Fibroblast of skin of scalp (primary cell): ENCODE measurements at places on chromosomes 7 and 10.

GRCh38 chr10:15321431-15322341, 49.4 kb downstream of the FAM171A1 start:
- peak; percentile 56 for DNase-seq

- no peak for DNase-seq
Observed at GRCh38 chr10:19935176-19935575, 118.9 kb downstream of the PLXDC2 start.

DNA sequence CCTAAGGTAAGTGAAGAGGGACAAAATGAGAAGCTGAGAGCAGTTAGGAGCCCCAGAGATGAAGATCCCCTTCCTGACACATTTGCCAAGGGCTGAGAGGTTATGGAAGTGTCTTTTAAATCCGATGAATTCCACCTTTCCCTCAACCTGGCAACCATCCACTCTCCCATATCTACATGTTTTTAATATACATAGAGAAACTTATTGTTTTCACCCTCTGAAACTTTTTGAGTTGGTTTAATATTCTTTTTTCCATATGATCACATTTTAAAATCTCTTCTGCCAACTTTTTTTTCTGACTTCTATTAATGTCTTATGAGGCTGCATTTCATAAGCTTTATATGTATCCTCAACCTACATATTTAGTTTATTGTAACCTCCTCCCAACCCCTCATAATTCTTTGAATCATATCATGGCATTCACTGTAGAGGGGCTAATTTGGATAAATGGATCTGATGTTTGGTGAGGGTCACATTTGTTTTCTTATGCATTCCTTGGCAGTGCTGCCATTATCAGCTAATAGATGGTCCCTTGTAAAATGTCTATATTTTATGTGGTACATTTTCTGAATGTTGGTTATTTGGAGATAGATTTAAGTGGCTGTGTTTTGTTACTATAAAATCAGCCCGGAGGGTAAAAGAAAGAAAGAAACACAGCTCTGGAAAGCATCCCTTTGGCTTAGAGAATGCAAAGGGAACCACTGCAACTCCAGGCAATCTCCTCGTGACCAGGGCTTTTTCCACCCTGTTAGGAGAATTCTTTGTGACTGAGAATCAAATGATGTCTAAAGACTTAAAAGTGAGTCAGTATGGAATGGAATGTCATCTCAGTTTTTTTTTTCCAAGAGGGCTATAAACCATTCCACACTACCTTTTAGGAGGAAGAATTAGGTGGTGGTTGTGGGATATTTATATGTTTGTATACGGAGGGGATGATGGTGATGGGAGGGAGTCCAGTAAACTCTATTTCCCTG, 334.4 kb downstream of the SUGCT start:
- peak; percentile 93 for DNase-seq

DNA sequence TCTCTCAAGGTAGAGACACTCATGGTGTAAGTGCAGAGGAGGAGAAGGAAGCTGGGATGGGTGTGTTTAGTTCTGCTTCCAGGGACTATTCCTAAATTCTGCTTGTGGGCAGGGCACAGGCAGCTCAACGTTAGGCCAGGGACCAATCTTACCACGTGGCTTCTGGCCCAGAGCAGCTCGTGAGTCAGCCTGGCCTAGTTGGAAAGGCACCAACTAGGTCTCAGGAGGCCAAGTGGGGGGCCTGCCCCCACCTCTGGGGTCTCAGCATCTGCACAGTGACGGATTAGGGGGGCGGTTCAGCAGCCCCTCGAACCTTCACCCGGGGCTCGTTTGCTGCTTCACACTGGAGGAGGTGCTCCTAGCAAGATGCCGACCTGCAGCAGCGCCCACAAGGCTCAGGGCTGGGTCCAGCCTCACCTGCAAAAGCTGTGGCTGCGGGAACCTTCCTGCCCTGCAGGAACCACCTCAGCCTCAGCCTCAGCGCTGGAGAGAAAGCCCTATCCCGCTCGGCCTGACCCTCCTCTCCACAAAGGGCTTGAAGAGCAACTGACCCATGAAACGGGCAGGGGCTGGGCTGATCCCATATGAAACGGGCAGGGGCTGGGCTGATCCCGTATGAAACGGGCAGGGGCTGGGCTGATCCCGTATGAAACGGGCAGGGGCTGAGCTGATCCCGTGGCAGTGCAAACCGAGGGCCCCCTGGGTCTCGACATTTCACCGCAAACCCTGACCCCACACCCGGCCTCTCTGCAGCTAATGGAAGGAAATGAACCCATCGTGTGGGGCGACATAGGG, 447.4 kb downstream of the DNAJB6 start:
- DNase-seq = peak; percentile 16

DNA sequence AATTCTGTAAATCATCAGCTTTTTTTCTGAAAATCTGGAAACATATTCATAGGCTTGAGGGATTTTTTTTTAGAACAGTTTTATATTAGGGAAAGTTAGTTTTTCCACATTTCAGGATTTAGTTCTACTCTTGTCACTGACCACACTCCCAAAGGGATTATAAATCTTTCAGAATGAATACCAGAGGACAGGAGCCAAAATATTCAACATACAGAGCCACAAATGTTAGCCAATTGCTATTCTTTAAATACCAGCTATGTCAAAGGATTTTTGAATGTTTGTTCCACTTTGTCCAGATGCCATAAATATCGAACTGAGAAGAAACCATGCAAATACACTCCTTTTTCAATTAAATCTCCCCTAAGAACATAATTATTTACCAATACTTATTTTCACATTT, 50.7 kb downstream of the ODAD2 start:
- peak; percentile 82 for DNase-seq

DNA sequence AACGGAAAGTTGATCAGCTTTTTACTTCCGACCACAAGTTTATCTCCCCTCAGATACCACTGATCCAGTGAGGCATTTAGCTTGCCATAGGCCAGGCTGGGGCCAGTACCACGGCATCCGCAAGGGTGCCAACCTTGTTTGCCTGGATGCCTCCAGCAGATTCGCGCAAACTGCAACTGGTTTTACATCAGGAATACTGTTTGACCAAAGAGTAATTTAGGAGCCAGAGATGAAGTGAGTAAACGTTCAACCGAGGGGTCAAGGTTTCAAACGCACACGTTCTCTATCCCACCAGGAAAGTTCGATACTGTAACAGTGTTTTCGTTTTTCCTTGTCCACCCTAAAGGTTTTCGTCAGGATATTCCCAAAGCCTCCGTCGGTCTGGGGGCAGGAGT, 266 bp upstream of the MDFIC start:
- DNase-seq = no peak

- no peak for DNase-seq
Observed at GRCh38 chr10:28738200-28738599, 60.9 kb downstream of the BAMBI start.

GRCh38 chr10:94125856-94126255, 132.1 kb downstream of the PLCE1 start:
- peak; percentile 85 for DNase-seq

DNA sequence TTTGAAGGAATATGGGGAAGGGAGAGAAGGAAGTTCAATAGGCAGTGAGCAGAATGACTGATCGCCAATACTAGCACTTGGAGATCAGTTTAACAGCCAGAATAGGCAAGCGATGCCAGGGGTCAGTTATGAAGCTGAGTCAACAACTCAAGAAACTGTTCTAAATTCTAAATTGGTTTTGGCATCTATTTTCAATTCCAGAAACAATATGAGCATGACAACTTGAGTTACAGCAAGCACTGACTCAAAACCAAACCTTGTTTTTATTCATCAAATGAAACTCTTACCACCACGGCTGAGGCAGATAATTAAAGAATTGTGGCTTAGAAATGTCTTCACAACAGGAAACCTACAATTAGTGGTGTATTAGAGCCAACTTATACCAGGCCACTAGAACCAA, 180.5 kb upstream of the ASAH2 start:
- DNase-seq = peak; percentile 40

DNA sequence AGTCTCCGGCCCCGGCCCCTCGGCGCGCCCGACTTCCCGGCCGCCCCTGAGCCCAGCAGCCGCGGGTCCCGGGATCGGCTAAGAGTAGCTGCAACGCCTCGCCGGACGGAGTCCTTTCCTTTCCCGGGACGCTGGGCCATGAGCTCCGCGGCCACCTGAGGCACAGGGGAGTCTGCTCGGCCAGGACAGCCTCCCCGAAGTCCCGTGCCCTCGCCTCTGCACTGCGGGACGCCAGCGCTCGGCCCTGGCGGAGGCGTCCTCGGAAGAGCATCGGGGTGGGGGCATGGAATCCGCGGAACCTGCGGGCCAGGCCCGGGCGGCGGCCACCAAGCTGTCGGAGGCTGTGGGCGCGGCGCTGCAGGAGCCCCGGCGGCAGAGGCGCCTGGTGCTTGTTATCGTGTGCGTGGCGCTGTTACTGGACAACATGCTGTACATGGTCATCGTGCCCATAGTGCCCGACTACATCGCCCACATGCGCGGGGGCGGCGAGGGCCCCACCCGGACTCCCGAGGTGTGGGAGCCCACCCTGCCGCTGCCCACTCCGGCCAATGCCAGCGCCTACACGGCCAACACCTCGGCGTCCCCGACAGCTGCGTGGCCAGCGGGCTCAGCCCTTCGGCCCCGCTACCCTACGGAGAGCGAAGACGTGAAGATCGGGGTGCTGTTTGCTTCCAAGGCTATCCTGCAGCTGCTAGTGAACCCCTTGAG, 502 bp downstream of the SLC18A3 start:
- no peak for DNase-seq

- DNase-seq = no peak
Observed at GRCh38 chr10:14837003-14837756, 657 bp downstream of the CDNF start.

- DNase-seq = peak; percentile 89
Observed at GRCh38 chr10:77104459-77104980, 533.1 kb downstream of the KCNMA1 start.

DNA sequence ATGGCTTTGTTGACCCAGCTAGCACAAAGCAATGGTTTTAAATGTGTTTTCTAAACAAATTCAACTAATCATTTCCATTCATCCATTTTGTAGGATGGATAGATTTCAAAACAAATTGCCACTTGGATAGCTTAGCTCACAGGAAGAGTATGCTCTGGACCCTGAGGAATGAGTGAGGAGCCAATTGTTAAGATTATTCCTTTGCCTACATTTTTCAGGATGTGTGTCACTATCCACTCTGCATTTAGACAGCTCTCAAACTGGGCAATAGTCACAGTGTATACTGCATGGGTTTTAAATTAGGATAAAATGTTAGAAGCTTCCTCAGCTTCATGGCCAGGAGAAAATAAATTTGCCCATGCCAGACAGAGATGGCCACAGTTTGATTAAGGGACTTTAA, 605.6 kb upstream of the TEX47 start:
- peak; percentile 67 for DNase-seq

GRCh38 chr7:127119517-127119916, 133.2 kb downstream of the GRM8 start:
- DNase-seq = no peak

GRCh38 chr10:71850021-71850742, 869 bp downstream of the PSAP start:
- DNase-seq = no peak

DNA sequence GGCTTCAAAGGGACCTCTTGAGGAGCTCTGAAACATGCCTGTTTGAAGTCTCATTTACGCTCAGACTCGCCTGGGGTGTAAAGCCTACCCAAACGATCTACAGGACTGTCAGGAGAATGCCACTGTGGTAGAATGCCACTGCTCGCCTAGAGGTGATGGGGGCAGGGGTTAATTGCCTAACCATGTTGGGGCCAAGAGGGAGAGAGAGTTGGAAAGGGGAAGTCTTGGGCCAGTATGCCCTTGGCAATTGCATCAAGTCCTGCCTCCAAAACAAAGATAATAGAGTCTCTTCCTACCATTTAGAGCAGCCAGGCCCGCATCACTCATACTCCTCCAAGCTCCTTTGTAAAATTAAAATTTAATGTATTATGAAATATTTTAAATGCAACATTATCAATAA, 25.2 kb downstream of the CDK1 start:
- DNase-seq = no peak

DNA sequence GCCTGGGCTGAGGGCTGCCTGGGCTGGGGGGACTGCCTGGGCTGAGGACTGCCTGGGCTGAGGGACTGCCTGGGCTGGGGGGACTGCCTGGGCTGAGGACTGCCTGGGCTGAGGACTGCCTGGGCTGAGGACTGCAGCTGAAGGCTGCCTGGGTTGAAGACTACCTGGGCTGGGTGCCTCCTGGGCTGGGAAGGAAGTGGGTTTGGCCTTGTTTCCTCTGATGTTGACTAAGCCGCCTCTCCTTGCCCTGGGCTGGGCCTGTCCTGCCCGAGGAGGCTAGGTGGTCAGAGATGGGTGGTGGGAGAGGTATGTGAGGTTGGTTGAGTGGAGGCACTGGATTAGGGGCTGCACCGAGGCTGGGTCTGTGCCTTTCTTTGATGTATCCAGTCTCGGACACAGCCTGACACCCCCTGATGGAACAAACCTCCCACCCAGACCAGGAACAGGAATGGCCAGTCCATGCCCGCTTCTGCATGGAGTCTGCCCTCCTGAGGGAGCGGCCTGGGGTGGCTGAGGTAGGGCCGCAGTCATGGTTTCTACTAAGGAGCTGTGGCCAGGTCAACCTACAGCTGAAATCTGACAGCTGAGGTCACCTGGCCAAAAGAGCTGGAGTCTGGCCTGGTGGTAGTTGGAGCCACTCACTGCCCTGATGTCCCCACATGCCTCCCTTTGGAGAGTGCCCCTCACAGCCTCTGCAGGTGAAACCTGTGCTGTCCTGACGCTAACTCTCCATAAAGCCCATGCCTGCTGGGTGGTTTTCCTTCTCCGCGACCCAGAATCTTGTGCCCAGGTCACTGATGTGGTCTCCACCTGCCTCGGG, 22.3 kb downstream of the SCART1 start:
- DNase-seq = no peak

GRCh38 chr7:111855161-111855841, 293.0 kb upstream of the IMMP2L start:
- peak; percentile 72 for DNase-seq

DNA sequence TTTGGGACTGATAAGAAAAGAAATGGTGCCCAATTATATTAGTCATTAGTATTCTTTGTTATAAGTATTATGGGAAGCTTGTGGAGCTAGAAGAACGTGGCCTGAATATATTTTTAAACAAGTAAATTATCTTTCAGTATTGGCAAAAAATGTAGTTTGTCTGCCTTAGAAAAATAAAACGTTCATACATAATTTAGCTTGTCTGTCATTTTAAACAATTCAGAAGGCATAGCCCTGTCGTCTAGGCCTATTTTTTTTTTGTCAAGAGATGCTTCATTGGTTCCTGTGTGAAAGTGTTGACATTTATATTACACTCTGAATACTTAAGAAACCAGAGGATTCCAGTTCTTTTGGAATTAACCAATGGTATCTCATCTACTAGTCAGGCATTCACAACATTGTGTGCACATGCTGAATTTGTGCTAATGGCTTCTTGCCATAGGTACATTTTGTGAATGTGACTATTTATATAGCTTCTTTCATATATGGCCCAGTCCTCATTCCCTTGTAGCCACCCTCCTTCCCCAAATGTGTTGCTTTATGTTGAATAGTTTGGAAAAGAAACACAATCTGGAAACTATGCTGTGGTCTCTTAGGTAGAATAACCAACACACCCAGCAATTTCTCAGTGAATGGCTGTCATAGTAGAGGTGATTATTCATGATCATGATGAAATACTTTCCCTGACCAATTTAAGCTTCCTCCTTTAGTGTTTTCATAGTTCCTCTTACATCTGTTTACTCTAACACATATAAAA, 435.8 kb downstream of the EXOC4 start:
- DNase-seq = peak; percentile 83
